ENCODE measurements at places on chromosomes 6 and 20.

GRCh38 chr6:52749556-52750152 lies 13.6 kb downstream of the GSTA2 start:
- DNase-seq, result no peak

GRCh38 chr20:59873409-59873808 lies 60.0 kb downstream of the SYCP2 start:
- no peak for DNase-seq

- no peak for DNase-seq
These were observed 107.9 kb downstream of the GPX5 start for GRCh38 chr6:28633445-28634215.

DNA sequence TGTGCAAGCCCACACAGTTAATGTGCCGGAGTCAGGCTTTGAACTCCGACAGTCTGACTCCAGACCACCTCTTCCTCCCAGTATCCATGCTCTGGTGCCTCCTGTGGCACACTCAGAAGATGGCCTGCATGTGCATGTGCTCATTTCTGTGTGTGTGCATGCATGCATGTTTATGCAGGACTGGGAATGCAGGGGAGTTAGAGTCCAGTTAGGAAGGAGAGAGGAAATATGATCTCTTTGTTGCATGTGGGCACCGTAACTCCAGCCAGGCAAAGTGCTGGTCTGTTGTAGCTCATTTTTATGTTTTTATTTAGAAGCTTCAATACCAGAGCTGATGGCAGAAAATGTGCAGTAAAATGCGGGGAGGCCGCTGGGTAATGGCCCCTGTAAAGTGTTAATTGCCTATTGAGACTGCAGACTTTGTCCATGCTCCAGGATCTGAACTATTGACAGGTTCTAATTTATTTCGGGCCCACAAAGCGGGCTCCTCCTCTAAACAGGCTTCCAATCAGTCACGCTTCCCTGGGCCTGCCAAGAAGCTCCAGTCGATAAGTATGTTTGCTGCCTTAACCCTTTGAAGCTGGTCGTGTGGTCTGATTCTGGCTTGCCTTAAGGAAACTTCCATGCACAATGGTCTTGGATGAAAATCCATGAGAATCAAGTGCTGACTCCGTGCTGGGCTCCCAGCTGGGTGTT lies 248.3 kb downstream of the DHX35 start:
- DNase-seq, result no peak

GRCh38 chr6:15308435-15309213 lies 62.8 kb downstream of the JARID2 start:
- DNase-seq, result no peak

GRCh38 chr6:2714111-2714895 lies 36.4 kb downstream of the MYLK4 start:
- DNase-seq, result peak; percentile 76

DNA sequence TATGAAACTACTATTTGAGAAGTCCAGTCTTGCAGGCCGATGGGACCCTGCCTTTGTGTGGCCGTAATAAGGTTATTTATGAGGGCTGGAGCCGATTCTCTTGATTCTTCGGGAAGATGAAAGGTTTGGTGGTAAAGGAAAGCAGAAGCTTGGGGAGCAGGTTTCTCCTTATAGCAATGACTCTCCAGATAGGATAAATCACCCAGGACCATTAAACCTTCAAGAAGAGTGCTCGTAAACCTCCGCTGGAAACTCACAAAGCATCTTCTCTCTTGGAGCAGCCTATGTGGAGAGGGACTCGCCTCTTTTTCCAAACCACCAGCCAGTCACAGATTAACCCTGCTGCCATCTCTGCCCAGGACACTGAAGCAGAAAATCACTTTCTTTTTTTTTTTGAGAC lies 69.6 kb upstream of the SALL4 start:
- no peak for DNase-seq
